Memory B cell (primary cell): ENCODE measurements at places on chromosomes 6 and 20.

DNA sequence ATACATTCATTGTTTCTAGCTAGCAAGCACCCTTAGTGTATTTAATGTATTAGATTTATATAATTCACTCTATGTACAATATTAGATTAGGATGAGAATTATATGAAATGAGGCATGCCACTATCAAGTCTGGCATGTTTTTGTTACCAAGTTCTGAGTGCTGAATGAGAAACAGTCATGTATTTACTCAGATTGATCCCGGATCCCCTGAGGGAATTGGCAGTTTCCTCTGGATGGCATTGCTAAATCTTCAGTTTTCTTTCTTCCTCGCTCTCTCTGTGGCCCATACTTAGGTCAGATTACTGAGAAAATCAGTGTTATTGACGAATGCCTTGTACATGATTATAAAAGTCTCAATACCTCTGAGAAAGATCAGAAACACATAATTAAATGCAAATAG, 66.6 kb downstream of the CDKAL1 start:
- H3K4me3 ChIP-seq = no peak overlapping the region
- H3K27me3 ChIP-seq = no peaks in the 10 kb centered on the region
- no peak overlapping the region for H3K27ac ChIP-seq
- H3K36me3 ChIP-seq = peaks cover 27% of the 10 kb centered on the region
- DNase-seq = no peak

- H3K4me1 ChIP-seq = no peaks in the 10 kb centered on the region
- no peak for DNase-seq
- H3K4me3 ChIP-seq = no peak overlapping the region
These were observed 64.0 kb downstream of the TCP11 start for GRCh38 chr6:35076997-35077712.

GRCh38 chr6:87154641-87154992, 748 bp upstream of the ZNF292 start:
- peak overlapping the region; percentile 86 for H3K4me3 ChIP-seq
- H3K4me1 ChIP-seq = peaks cover 26% of the 10 kb centered on the region
- no peak for DNase-seq
- H3K36me3 ChIP-seq = peaks cover 2% of the 10 kb centered on the region
- no peaks in the 10 kb centered on the region for H3K27me3 ChIP-seq
- peak overlapping the region; percentile 91 for H3K27ac ChIP-seq

- H3K27me3 ChIP-seq = peaks cover 5% of the 10 kb centered on the region
- no peak overlapping the region for H3K4me3 ChIP-seq
- peaks cover 7% of the 10 kb centered on the region for H3K4me1 ChIP-seq
- peak overlapping the region; percentile 0 for H3K27ac ChIP-seq
These were observed 88.2 kb downstream of the PLG start for GRCh38 chr6:160790028-160790792.

DNA sequence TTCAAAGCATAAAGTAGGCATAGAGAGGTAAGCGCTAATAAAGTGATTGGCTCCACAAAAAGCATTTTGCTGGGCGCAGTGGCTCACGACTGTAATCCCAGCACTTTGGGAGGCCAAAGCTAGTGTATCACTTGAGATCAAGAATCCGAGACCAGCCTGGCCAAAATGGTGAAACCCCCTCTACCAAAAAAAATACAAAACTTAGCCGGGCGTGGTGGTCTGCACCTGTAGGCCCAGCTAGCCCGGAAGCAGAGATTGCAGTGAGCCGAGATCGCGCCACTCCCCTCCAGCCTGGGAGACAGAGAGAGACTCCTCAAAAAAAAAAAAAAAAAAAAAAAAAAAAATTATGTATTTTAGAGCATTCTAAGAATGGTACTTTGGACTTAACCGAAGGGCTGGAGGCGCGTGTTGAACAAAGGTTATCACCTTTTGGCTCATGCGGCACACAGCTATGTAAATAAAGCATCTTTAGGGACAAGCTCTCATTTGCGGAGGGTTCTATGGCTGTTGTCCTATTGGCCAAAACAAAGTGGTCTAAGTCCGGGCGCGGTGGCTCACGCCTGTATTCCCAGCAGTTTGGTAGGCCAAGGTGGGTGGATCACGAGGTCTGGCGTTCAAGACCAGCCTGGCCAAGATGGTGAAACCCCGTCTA, 17.4 kb downstream of the HFE start:
- DNase-seq = no peak
- peak overlapping the region; percentile 89 for H3K4me3 ChIP-seq
- H3K27me3 ChIP-seq = no peaks in the 10 kb centered on the region
- peaks cover 8% of the 10 kb centered on the region for H3K4me1 ChIP-seq

- H3K27ac ChIP-seq = peak overlapping the region; percentile 92
- no peaks in the 10 kb centered on the region for H3K36me3 ChIP-seq
- peak overlapping the region; percentile 66 for H3K4me3 ChIP-seq
These were observed 4.2 kb downstream of the GPR31 start for GRCh38 chr6:167153521-167153959.

- H3K4me3 ChIP-seq = no peak overlapping the region
- DNase-seq = no peak
- no peaks in the 10 kb centered on the region for H3K4me1 ChIP-seq
- no peak overlapping the region for H3K27ac ChIP-seq
- H3K36me3 ChIP-seq = no peaks in the 10 kb centered on the region
These were observed 124.4 kb downstream of the PTPRT start for GRCh38 chr20:43065299-43065698.
